NAMALWA (cell line): ENCODE measurements at places on chromosomes 1 and 21.

GRCh38 chr21:27154451-27155129 lies 187.7 kb upstream of the ADAMTS5 start:
- no peak for DNase-seq

DNA sequence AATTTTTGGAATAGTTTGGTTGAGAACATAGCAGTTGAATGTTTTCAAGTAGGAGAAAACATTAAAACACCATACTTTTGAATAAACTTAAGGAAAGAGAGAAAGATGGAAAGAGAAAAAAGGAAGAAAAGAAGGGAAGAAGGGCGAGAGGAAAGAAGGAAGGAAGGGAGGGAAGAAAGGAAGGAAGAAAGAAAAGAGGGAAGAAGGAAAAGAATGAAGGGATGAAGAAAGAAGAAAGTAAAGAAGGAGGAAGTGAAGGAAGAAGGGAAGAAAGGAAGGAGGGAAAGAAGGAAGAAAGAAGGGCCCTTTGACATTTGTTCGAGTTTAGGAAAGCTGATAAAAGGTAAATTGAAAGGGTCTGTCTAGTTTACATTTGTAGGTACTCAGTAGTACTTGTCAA lies 482.7 kb downstream of the SIPA1L2 start:
- no peak for DNase-seq

DNA sequence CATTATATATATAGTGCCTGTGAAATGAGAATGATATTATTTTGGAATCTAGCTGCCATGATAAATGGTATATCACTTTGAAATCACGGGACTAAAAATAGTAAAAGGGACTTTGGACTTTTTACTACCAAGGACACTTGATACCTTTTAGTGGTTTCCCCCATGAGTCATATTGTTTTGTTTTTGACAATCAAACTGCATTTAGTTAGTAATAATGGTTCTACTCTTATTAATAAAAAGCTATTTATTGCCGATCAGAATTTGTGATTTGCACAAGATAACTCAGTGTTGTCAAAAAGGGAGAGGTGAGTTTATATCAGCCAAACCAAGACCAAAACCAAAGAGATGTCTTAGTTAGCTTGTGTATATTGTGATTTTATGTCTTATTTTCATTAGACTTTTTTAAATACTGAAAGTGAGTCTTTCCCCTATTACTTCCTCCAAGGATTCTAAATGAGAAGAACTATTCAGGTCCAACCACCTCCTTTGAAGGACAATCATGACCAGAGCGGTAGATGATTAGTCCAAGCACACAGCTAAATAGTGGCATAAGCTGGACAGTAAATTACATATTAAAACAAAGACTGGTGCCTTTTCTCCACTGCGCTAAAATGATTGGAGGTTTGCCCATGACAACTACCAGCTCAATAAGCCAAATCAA lies 281.7 kb upstream of the ESRRG start:
- no peak for DNase-seq

- no peak for DNase-seq
These were observed 6.4 kb upstream of the MCOLN3 start for GRCh38 chr1:85054664-85055063.

- DNase-seq: no peak
These were observed 6.4 kb downstream of the PTAFR start for GRCh38 chr1:28170001-28170596.
